ENCODE measurements at places on chromosomes 2 and 18.

- no peak for DNase-seq
Observed at GRCh38 chr2:3706892-3707291, 3.5 kb downstream of the DCDC2C start.

- DNase-seq = no peak
Observed at GRCh38 chr2:220466251-220466691, 838.8 kb downstream of the SLC4A3 start.

GRCh38 chr2:160469164-160469563, 24.4 kb downstream of the RBMS1 start:
- no peak for DNase-seq

- DNase-seq = no peak
Observed at GRCh38 chr2:226362980-226363379, 436.6 kb downstream of the IRS1 start.

GRCh38 chr2:44372246-44372645, 10.5 kb downstream of the CAMKMT start:
- no peak for DNase-seq

- no peak for DNase-seq
Observed at GRCh38 chr2:159128191-159128590, 158.3 kb downstream of the WDSUB1 start.

- no peak for DNase-seq
Observed at GRCh38 chr2:241721852-241722251, 12.6 kb upstream of the D2HGDH start.

DNA sequence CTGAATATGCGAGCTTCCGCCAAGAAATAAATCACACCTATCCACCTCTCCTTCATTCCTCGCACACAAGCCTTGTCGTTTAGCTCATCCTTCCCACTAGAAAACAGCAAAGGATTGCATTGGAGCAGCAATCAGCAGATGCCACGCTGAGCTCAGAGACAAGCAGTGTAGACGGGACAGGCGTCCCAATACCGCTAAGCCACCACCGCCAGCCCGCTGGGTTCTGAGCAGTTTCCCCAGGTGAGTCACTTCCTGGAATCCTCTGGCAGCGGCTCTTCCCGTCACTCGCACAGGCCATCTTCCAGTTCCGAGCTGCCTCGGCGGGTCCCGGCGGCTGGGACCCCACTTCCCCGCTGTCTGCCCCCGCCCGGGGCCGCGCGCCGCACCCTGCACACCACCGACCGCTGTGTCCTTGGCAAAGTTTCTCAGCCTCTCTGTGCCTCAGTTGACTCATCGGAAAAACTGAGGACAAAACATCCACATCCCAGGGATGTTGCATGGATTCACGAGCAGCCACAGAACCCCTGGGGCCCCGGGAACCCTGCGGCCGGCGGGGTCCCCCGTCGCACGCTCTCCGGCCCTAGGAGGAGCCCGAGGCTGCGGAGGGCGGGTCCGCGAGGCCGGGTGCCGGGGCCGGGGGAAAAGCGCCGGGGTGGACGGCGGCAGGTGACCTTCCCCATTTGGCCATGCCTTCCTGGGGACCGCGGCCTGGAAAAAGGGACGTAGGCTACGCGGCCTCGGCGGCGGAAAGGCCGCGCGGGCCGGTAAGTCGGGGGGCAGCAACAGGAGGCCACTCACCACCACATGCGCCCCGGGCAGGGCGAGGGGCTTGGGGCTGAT, 573 bp downstream of the KDSR start:
- peak; percentile 19 for DNase-seq

DNA sequence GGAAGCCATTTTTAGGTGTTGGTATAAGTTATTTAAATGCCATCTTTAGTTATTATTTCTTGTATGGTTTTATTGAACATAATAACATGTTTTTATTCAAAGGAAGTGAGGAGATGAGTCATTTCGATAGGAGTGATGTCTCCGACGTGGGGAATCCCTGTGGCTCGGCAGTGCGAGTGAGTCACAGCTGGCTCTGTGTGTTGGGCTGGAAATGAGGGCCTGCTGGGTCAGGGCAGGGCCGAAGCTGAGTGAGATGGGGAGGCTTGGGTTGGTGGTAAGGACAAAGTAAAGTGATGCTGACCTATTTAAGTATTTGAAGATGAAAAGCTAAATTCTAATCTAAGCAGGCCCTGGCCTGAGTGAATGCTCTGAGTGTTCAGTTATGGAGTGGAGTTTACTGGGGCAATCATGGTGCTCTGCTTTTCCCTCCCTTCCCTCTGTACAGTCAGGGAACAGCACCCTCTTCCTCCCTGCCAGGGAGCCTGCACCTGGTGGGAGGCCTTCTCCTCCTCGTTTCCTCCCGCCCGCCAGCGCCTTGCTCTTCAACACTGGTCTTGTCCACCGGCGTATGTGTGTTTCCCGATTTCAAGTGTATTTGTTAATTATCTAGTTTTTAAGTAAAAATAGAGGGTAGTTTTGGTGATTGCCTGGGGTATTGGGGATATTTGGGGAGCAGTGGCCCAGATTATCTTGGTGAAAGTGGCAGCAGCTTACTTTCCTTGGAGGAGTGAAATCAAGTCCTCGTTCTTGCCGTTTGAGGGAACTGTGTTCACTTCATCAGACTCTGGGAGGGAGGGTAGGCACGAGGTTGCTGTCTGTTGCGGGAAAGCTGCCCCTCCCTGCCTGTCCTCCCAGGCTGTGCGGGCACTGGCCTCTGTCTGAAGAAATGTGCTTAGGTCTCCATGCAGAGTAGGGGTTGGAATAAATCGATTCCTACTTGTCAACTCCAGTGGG, 157.0 kb downstream of the LDLRAD4 start:
- no peak for DNase-seq

- DNase-seq = no peak
Observed at GRCh38 chr2:127515383-127515915, 10.8 kb downstream of the IWS1 start.

DNA sequence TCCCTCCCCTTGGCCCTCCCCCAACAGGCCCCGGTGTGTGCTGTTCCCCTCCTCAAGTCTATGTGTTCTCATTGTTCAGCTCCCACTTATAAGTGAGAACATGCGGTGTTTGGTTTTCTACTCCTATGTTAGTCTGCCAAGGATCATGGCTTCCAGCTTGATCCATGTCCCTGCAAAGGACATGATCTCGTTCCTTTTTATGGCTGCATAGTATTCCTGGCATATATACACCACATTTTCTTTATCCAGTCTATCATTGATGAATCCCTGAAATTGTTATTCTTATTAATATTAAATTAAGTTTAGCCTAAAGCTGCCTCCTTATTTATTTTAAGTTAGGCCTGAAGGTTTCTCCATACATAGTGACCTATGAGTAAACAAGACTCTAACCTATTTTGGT, 18.8 kb upstream of the RAB31 start:
- no peak for DNase-seq

DNA sequence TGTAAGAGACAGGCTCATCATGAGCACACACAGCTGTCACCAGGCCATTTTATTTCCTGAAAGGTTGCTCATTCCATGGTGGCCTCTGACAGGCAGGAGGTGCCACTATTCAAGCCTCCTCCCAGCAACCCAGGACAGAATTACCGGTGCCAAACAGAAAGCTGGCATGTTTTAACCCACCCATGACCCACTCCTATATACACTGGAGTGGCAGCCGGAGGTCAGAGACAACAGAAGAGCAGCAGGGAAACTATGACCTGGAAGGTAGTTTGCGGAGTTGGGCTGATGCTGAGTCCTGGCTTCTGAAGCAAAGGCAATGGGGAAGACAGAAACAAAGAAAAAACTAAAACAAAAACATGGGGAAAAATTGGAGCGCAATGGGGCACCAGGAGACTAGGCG, 2.3 kb downstream of the RFTN2 start:
- no peak for DNase-seq

DNA sequence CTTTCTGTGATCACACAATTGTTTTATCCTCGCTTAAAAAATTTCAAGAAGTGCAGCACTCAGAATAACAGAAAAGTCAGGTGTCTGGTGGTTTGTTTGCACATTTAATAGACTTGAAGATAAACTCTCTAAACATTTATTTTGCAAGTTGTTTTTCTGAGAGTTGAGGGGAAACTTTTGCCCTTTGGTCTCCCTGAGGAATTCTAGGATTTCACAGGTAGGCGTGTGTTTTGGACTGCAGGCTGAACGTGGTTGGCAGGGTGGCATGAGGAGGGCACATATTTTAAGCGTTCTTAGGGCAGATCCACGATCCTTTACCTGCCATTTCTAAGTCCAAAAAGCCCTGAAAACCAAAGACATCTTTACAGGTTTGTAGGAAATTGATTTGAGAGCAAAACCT, 188.6 kb downstream of the NEDD4L start:
- DNase-seq = no peak

DNA sequence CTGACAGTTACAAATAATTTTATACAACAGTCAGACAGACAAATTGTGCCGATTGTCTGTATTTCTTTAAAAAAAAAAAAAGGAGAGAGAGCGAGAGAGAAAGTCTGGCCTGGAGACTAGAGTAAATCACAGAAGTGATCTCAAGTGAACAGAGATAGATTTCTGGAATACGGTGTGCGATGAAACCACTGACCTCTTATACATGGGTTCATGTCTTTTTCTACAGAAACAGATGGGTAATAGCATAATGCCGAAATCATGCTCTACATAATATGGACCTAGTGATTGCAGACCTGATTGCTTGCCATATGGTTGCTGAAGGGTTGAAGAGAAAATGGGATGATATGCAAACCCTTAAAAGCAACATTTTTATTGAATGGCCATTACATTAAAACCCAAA, 403.3 kb upstream of the FANCL start:
- DNase-seq = no peak

DNA sequence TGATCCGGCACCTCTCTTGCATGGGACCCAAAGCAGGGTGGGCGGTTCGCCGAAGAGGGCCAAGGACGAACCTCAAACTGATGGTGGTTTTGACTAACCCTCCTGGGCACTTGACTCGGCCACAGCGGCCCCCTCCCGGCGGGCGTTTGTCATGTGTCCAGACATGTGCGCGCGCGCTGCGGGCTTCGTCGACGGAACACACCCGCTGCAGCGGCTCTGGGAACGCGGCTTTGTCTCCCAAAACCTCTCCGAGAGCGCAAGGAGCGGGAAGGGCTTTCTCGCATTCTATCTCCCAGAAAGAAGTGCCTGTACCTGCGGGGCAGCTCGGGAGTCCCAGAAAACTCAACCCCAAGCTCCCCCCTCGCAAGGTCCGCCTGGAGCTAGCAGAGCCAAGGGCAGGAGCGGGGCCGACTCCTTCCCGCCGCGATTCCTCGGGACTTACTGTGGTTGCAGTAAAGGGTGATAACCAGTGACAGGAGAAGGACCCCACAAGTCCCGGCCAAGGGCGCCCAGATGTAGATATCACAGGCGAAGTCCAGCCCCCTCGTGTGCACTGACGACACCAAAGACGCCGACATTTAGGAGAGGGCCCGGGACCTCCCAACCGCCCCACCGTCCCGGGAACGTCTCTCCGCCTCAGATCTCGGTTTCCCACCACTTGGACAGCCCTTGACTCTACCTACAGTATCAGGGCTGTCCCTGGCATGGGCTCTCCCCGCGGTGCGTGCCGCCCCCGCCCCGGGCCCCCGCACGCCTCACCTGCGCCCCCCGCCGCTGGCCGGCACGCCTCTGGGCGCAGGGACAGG, 1.6 kb downstream of the CD8A start:
- DNase-seq = no peak

- peak; percentile 52 for DNase-seq
Observed at GRCh38 chr18:2958819-2959298, 54.1 kb downstream of the LPIN2 start.

GRCh38 chr2:64404743-64405142, 49.2 kb upstream of the LGALSL start:
- DNase-seq = no peak

DNA sequence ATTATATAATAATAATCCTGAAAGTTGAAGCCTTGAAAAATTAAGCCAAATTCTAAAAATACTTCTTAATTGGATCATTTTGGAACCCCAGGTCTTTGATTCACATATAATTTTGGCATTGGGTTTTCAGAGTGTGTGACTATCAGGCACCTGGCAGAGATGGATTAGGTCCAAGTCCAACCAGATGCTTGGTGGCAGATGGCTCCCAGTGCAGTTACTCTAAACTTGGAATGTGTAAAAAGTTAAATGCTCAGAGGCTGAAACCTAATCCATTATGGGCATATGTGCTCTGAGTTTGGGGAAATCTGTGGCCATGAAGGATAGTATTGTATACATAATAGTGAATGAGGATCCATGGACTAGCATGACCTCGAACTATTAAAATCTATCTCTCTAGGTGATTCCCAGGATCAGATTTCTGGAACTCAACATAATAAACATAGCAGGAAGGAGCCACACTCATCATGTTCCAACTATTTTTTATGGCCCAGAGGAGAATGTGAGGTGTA, 333.0 kb downstream of the RPRM start:
- no peak for DNase-seq

DNA sequence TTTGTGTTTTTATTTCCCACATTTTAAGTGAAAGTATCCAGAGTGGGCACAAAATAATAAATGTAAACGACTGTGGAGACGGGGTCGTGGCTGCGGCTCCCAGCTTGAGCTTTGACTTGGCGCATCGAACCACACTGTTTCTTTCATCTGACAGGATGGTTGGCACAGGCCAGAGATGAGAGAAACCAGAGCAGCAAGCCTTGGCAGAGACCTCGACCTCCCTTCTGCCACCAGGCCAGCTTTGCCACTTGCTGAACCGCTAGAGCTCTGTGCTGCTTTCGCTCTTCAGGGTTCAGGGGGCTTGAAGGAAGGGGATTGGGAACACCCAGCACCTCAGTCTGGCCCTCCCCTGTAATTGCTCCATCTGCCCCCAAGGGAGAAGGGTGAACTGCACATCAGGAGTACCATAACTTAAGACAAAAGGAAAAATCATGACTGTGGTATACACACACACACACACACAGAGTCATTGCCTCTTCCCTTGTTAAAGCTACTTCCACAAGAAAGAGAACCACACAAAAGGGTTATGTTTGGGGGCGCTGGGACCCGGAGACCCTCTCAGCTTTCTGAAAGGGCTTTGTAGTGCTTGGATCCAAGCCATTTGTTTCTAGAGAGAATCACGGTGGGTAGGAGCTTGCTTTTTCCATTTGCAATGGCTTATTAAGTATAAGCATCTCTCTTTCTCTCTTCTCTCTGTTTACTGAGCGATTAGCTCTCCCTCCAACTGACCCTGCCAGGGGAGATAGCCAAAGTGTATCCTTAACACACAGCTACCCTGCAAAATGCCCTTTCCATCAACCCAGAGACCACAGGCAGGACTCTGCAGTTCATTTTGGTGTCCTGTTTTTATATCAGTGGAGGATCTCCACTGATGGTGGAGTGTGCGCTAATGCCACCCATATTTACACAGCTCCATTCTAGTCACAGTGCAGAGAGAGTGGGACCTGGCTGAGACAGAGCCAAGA, 23.0 kb downstream of the POU3F3 start:
- DNase-seq = no peak

- DNase-seq = peak; percentile 17
Observed at GRCh38 chr2:206127656-206128055, 31.6 kb downstream of the NDUFS1 start.

- no peak for DNase-seq
Observed at GRCh38 chr2:228527197-228527881, 345.9 kb upstream of the SPHKAP start.

GRCh38 chr2:46615986-46616485, 136.7 kb downstream of the TMEM247 start:
- DNase-seq = no peak

DNA sequence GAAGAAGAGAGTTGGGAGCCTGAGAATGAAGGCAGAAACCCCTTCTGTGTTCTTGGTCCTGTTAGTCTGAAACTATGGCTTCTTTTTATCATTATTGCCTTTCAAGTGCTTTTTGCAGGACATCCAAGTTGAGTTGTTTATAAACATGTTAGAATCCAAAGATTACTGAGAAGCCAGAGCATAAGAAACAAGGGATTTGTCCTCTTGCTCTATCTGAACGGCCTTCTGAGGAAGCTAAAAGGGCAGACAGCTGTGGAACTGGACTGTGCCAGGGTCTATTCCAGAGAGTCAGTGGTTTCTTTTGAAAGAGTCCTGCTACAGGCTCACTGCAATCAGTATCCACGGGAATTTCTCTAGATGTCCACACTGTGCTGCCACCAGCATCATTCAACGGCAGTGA, 86.6 kb downstream of the ARHGAP28 start:
- DNase-seq = no peak
